CD4-positive, alpha-beta T cell treated with Interferon alpha-2 for 1 hour (primary cell): ENCODE measurements at places on chromosomes 16 and 17.

GRCh38 chr16:90031931-90032673, 12.8 kb upstream of the DBNDD1 start:
- DNase-seq, result no peak

DNA sequence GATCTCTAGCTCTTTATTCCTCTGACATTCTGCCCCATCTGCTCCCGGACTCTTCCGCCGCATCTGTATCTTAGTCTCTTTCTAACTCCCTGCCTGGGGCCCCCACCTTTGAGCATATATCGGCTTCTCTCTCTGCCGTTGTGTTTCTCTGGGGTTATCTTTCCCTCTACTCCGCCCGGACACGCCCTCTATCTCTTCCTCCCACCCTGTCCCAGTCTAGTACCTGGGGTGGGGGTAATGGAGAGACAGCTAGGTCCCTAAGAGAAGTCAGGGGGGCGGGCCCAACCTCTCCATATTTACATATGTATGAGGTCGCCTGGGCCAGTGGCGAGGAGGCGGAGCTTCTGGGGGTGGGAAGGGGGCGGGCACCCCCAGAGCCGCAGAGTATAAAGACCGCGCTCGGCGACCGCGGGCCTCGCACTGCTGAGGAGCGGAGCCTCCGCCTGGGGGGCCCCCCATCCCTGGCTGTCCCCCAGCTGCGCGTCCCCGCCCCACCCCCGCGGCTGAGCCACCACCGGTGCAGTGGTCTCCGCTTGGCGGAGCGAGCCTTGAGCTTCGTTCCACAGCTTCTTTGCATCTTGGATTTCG, at the start of gene ATP1B2:
TSS of gene ATP1B2 (plus strand) at position 418 of the 588 bp plus-strand sequence. CDS start 593 bp downstream, outside the sequence.
- peak; percentile 77 for DNase-seq

DNA sequence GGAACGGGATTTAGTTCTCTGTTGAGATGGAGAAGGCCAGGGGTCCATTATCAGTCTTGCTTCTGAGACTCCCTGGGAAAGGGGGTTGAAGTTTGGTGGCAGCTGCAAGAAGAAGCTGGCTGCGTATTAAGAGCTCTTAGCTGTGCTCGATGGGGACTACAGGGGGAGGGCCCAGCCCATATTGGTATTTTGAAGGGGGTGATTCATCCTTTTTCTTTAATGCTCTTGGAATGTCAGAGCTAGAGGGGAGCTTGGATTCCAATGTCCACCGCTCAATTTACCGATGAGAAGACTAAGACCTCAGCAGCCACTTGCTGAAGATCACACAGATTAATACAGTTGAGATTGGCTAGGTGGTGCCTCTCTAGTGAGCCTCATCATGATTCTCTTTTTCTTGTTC, 5.0 kb downstream of the NOG start:
- no peak for DNase-seq

GRCh38 chr17:79991924-79992648, 43.6 kb downstream of the TBC1D16 start:
- no peak for DNase-seq

DNA sequence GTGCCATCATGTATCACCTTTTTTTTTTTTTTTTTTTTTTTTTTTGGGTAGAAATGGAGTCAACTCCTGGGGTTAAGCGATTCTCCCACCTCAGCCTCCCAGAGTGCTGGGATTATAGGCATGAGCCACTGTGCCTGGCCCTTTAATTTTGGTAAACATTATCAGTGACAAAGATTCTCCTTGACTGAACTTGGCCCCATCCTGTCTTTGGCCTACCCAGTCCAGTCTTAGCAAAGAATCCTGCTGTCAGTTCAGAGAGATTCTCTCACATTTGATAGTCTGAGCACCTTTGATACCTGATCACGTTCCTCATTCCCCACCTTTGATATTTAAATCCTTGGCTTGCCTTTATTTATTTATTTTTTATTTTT, 11.5 kb downstream of the RAD51C start:
- no peak for DNase-seq

- no peak for DNase-seq
These were observed 43.0 kb upstream of the RHBDL3 start for GRCh38 chr17:32222621-32223020.

- DNase-seq, result no peak
These were observed 147.2 kb downstream of the RBFOX3 start for GRCh38 chr17:79463421-79464317.

DNA sequence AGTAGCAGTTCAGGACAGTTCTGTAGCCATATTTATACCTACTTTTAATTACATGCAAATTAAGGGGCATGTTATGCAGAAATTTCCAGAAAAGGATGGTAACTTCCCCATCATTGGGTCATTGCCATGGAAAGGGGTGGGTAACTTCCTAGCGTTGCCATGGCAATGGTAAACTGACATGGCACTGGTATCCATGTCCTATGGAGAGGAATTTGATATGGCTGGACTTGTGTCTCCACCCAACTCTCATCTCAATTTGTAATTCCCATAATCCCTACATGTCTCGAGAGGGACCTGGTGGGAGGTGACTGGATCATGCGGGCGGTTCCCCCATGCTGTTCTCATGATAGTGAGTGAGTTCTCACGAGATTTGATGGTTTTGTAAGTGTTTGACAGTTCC, 35.6 kb upstream of the CACNG4 start:
- no peak for DNase-seq

- DNase-seq, result peak; percentile 8
These were observed 309.0 kb downstream of the CDH13 start for GRCh38 chr16:82935766-82936165.

GRCh38 chr17:75288770-75289114, 491 bp downstream of the SLC25A19 start:
- no peak for DNase-seq
